Activated naive CD8-positive, alpha-beta T cell treated with anti-CD3 and anti-CD28 coated beads, Interleukin-2, amount 10 ng/mL, durations not matched to agents 7 days and 5 days (primary cell): ENCODE measurements at places on chromosomes 3 and 15. TPM values are rescaled to one million over a fixed set of nuclear protein-coding genes. Genes with fewer than 3 reads are reported as not detected.

- H3K27me3 ChIP-seq = no peaks in the 10 kb centered on the region
- no peak overlapping the region for H3K27ac ChIP-seq
- no peak for DNase-seq
- H3K4me3 ChIP-seq = no peak overlapping the region
These were observed 89.7 kb downstream of the SCAPER start for GRCh38 chr15:76815421-76815820.

- H3K36me3 ChIP-seq = no peaks in the 10 kb centered on the region
- H3K27me3 ChIP-seq = no peaks in the 10 kb centered on the region
- H3K4me1 ChIP-seq = no peaks in the 10 kb centered on the region
- no peak overlapping the region for H3K27ac ChIP-seq
- no peak for DNase-seq
- no peak overlapping the region for H3K4me3 ChIP-seq
These were observed 285.6 kb upstream of the ARHGEF26 start for GRCh38 chr3:153835540-153835939.

DNA sequence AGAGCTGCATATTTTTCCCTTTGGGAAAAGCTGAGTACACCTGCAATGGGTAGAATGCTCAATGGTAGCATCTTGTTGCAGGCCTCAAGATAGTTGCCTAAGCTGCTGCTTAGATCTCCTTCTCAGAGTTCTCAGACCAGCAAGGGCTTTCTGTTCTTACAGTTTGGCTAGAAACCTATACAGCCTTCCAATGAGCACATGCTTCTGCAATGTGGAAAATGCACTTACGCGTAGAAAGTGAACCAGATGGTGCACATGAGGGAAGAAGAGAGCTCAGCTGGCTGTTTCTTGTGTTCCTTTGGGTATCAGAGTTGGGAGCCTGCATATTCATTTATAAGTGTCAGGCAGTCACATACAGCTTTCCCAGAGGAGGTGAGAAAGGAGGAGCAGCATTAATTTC lies 136.4 kb downstream of the B3GALNT1 start:
- no peak overlapping the region for H3K27ac ChIP-seq
- H3K4me3 ChIP-seq = no peak overlapping the region
- peaks cover 9% of the 10 kb centered on the region for H3K4me1 ChIP-seq
- no peak for DNase-seq
- H3K27me3 ChIP-seq = no peaks in the 10 kb centered on the region

- H3K4me1 ChIP-seq = no peaks in the 10 kb centered on the region
- no peak overlapping the region for H3K27ac ChIP-seq
- peak; percentile 55 for DNase-seq
- no peaks in the 10 kb centered on the region for H3K36me3 ChIP-seq
- H3K27me3 ChIP-seq = peaks cover 41% of the 10 kb centered on the region
- H3K4me3 ChIP-seq = no peak overlapping the region
These were observed 188.7 kb upstream of the LINGO1 start for GRCh38 chr15:77821188-77821958.

- no peaks in the 10 kb centered on the region for H3K36me3 ChIP-seq
- peaks cover 3% of the 10 kb centered on the region for H3K27me3 ChIP-seq
- no peak overlapping the region for H3K4me3 ChIP-seq
- no peak overlapping the region for H3K27ac ChIP-seq
These were observed 386.6 kb upstream of the DPH6 start for GRCh38 chr15:35932531-35932930.

GRCh38 chr15:40454904-40455391 lies 14.2 kb downstream of the BAHD1 start:
- H3K4me1 ChIP-seq = peaks cover 59% of the 10 kb centered on the region
- peak overlapping the region; percentile 70 for H3K4me3 ChIP-seq
- H3K36me3 ChIP-seq = no peaks in the 10 kb centered on the region
- H3K27me3 ChIP-seq = no peaks in the 10 kb centered on the region
- peak overlapping the region; percentile 88 for H3K27ac ChIP-seq

GRCh38 chr3:74592359-74592758 lies 22.1 kb downstream of the CNTN3 start:
- H3K4me1 ChIP-seq = no peaks in the 10 kb centered on the region
- no peak for DNase-seq
- no peaks in the 10 kb centered on the region for H3K27me3 ChIP-seq
- no peak overlapping the region for H3K27ac ChIP-seq
- H3K36me3 ChIP-seq = no peaks in the 10 kb centered on the region
- H3K4me3 ChIP-seq = no peak overlapping the region

DNA sequence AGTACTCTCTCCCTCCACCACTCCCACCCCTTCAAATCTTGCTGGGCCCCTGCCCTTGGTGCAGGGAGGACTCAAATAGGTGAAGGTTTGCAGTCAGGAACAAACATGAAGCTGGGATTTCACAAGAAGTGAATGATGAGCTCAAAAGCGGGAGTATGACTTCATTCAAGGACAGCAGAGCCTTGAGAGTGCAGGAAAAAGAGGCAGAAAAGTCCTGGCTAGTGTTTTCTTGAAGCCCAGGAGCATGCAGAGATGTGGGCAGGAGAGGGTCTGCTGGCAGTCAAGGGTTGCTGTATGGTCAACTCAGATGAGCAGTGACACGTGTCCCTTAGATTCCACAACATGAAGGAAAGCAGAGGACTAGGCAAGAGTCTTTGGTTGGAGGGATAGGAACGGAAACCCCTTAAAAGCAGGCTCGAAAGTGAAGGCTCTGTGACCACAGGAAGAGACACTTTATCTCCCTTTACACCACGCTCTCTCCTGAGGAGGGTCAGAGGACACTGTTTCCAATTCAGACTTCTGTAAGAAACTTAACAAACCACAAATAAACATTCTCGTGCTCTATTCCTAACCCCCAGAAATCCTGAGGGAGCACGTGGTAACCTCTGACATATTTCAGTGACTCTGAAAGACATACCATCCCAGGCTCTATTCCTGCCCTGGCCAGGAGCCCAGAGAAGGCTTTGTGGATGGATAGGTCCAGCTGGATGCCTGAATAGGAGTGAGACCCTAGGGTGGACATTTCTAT lies 168.0 kb upstream of the NDN start:
- H3K4me3 ChIP-seq = no peak overlapping the region
- H3K4me1 ChIP-seq = no peaks in the 10 kb centered on the region
- no peak for DNase-seq

DNA sequence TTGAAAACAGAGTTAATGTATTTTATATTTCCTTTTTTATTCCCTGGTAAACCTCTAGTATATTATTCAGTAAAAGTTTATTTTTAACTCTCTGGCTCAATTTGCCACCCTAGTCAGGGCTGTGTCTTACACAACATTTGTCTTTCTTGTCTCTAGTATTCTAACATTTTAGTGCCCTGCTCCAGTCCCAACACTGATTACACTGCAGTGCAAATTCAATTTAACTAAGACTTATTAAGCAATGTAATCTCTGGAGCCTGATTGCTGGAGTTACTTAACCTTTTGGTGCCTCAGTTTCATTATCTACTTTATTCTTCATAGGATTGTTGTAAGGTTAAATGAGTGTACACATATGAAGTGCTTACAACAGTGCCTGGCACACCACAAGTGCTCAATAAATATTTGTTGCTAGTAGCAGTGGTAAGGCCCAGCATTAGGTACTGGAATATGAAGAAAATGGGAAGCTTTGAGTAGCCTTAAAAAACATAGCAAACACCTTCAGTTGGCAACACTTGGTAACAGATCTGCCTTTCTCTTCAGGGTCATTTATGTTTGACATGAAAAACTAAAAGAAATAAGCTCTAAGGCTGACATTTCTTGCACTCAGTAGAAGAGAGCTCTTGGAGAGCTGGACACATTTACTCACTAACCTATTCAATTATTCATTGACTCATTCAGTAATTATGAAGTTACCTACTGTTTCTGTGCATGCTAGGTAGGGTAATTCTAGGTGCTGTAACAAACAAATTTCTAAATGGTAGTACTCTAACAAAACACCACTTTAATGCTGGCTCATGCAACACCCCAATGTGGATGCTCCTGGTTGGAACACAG lies 364.5 kb upstream of the EPHA3 start:
- H3K27me3 ChIP-seq = no peaks in the 10 kb centered on the region
- DNase-seq = no peak
- no peak overlapping the region for H3K4me3 ChIP-seq
- H3K4me1 ChIP-seq = no peaks in the 10 kb centered on the region
- H3K27ac ChIP-seq = no peak overlapping the region

- H3K4me3 ChIP-seq = peak overlapping the region; percentile 42
- DNase-seq = no peak
- peaks cover 6% of the 10 kb centered on the region for H3K27me3 ChIP-seq
- H3K36me3 ChIP-seq = peaks cover 30% of the 10 kb centered on the region
These were observed 43.9 kb downstream of the PPCDC start for GRCh38 chr15:75067123-75067830.

GRCh38 chr3:60855250-60855649 lies 396.0 kb downstream of the FHIT start:
- H3K27me3 ChIP-seq = no peaks in the 10 kb centered on the region
- H3K36me3 ChIP-seq = no peaks in the 10 kb centered on the region
- H3K27ac ChIP-seq = no peak overlapping the region
- no peaks in the 10 kb centered on the region for H3K4me1 ChIP-seq

DNA sequence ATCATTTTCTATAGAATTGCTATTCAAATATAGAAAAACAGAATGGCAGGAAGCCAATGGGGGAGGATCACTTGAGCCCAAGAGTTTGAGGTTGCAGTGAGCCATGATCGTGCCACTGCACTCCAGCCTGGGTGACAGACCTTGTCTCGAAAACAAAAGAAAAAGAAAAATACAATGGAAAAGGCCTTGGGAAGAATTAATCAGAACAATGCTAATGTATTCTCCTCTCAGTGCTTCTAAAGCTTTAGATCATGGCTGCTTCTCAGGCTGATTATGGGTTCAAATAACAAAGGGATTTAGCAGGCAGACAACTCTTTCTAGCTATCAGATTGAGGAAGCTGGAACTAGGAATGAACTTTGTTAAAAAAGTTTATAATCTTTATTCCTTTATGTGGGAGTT lies 115.8 kb downstream of the PDCD6IP start:
- no peak overlapping the region for H3K27ac ChIP-seq
- no peak overlapping the region for H3K4me3 ChIP-seq
- no peaks in the 10 kb centered on the region for H3K36me3 ChIP-seq
- no peaks in the 10 kb centered on the region for H3K4me1 ChIP-seq
- H3K27me3 ChIP-seq = peaks cover 2% of the 10 kb centered on the region
- DNase-seq = no peak

- no peaks in the 10 kb centered on the region for H3K4me1 ChIP-seq
- no peaks in the 10 kb centered on the region for H3K36me3 ChIP-seq
- H3K4me3 ChIP-seq = no peak overlapping the region
- H3K27me3 ChIP-seq = no peaks in the 10 kb centered on the region
- no peak for DNase-seq
- no peak overlapping the region for H3K27ac ChIP-seq
These were observed 38.2 kb downstream of the ABI3BP start for GRCh38 chr3:100954990-100955389.

- no peak overlapping the region for H3K27ac ChIP-seq
- H3K4me3 ChIP-seq = no peak overlapping the region
- H3K4me1 ChIP-seq = peaks cover 22% of the 10 kb centered on the region
- no peak for DNase-seq
These were observed 40.5 kb upstream of the LDHAL6B start for GRCh38 chr15:59166166-59166565.

GRCh38 chr3:32245200-32245599 lies 6.7 kb downstream of the CMTM8 start:
- DNase-seq = no peak
- H3K4me3 ChIP-seq = no peak overlapping the region
- no peaks in the 10 kb centered on the region for H3K27me3 ChIP-seq
- H3K4me1 ChIP-seq = peaks cover 19% of the 10 kb centered on the region

DNA sequence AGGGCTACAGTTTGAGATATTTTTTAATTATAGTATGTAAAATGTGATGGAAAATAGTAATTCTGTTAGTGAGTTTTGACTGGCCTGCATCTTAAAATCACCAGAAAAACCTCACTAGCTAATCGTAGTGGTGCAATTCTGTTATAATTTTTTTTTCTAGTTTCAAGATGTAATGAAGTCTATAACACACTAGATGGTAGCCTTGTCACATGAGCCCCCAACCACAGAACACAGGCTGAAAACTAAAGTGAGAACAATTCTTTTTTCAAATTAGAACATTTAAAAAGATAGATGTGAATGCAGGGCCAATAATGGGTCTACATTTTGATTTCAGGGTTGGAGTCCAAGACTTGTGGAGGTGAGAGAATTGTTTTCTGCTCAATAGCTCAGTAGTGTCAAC lies 83.3 kb upstream of the KCNH8 start:
- DNase-seq = no peak
- no peak overlapping the region for H3K27ac ChIP-seq
- no peaks in the 10 kb centered on the region for H3K4me1 ChIP-seq
- no peak overlapping the region for H3K4me3 ChIP-seq
- H3K36me3 ChIP-seq = no peaks in the 10 kb centered on the region

Gene CHD2
- 236 TPM for total RNA-seq

Gene CFAP91
- total RNA-seq = 0.94 TPM

Gene ANKRD63
- total RNA-seq = 0.26 TPM

Gene LRRC3B
- total RNA-seq = not detected

Gene GPR15
- 44.1 TPM for total RNA-seq

Gene CD200R1
- total RNA-seq = 11.6 TPM

Gene HGD
- total RNA-seq = 1.7 TPM

Gene TM6SF1
- total RNA-seq = 14.3 TPM

Gene C3orf70
- not detected for total RNA-seq
